ENCODE measurements at places on chromosomes 2 and 18.

GRCh38 chr2:46984040-46984439, 68.4 kb upstream of the MCFD2 start:
- no peak for DNase-seq

GRCh38 chr2:68435615-68436014, 31.5 kb downstream of the FBXO48 start:
- peak; percentile 5 for DNase-seq

- DNase-seq = no peak
Observed at GRCh38 chr2:31214444-31214915, 2.8 kb downstream of the CAPN14 start.

GRCh38 chr2:200829258-200829655, 17.5 kb downstream of the BZW1 start:
- DNase-seq = no peak

- no peak for DNase-seq
Observed at GRCh38 chr2:201916565-201916964, 110.2 kb downstream of the CDK15 start.

DNA sequence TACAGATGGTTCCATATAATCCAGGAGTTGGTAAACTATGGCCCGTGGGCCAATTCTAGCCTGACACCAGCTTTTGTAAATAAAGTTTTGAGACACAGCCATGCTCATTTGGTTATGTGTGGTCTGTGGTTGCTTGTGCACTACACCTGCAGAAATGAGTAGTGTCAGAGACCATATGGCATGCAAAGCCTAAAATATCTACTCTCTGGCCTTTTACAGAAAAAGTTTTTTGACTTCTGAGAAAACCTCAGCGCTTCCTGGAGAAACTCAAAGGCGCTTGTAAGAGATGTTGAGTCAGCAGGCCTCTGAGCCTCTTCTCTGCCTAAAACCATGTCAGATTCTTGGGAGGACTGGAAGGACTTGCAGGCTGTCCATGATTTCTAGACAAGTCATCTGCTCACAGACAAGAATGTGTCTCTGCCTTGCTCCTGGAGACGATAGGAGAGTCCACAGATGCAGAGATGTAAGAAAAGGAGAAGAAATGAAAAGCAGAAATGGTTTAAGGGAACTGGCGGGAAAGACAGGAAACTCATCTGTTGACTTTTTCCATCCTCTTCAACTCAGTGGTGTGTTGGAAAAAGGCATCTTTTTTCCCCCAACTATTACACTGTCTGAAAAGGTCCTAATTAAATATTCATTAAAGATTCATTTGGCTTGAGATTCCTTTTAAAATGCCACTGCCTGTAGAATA, 5.2 kb downstream of the TTC39C start:
- no peak for DNase-seq

- DNase-seq = peak; percentile 14
Observed at GRCh38 chr18:43931439-43931838, 654.1 kb upstream of the SYT4 start.

GRCh38 chr2:160399880-160400279, 93.7 kb downstream of the RBMS1 start:
- DNase-seq = no peak

GRCh38 chr2:161414042-161415033, 1.8 kb upstream of the TBR1 start:
- peak; percentile 44 for DNase-seq

- DNase-seq = no peak
Observed at GRCh38 chr18:79477711-79478483, 82.2 kb downstream of the NFATC1 start.

DNA sequence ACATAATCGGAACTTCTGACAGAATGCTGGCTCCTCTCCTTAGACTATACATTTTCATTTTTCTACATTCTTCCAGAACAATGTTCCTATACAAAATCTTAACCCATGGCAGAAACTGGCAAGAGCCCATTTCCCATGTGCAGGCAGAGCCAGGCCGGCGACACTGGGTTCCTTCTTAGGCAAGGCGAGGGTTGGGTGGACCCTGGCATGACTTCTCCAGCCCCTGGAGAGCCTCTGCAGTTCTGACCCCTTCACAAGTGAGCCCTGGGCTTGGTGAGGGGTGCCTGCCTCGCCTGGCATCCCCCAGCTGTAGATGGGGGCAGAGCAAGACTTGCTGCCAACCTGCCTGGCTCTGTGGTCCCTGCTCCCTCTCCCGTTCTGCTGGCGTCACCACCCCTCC, 5.0 kb downstream of the GYPC start:
- no peak for DNase-seq

DNA sequence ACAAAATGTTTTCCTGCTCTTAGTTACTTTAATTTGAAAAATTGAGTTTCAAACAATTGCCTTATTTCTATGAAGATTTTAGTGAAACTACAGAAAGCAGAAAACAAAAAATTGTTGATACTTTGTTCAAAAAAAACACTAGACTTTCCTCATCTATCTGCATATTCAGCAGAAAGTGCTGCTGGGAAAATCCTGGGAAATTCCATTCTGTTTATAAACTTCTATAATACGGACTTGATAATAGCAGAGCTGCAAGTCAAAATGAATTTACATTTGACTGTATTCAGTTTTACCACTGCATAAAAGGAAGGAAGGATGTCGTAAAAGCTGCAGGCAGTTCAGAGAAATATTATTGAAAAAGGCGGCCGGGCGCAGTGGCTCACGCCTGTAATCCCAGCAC, 24.9 kb upstream of the ERICH2 start:
- DNase-seq = no peak

DNA sequence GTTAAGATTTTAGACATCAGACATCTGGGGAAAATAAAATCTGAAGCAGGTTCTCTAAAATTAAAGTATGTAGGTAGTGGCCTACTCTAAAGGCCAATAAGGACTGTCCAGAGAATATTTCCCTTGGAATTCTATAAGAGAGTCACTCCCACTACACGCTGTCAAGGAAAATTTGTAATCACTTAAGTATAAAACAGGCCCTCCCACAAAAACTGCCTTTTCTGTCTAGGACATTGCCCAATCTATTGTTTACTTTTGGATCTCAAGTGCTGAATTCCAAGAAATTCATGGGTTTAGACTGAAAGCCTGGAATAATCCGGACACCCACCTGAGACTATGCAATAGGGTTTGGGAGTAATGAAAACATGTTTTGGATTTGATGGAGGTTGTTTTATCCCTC, 1.7 kb upstream of the SRBD1 start:
- no peak for DNase-seq

GRCh38 chr2:10467401-10467800, 19.3 kb upstream of the ODC1 start:
- no peak for DNase-seq

GRCh38 chr18:32802591-32803451, 30.0 kb upstream of the KLHL14 start:
- no peak for DNase-seq

DNA sequence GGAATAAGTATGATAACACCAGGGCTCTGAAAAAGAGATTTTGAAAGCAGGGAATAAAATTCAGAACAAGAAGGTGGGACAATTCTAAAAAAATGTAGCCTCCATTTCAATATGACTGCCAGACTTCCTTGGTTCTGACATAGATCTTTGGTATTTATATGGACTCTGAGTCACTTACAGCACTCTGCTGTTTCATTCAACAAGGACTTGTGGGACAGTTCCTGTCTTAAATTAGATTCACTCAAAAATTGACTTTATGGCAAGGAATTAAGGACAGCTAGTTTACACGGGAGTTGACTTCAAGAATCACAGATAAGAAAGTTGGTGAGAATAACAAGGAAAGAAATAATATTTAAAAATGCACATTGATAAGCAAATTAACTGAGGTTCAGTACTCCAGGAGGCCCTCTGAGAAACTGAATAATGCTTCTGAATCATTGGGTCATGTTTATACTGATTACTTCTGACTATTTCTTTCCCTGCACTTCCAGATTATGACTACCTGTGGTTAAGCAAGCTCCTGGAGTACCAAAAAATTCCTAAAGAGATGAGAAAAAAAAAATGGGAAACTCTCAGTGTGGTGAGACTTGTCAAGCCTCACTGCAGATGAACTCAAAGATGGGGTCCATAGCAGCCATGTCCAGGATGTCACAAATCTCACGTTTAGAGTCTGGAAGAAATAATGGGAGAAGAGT, 828.3 kb upstream of the PIK3C3 start:
- DNase-seq = peak; percentile 18

DNA sequence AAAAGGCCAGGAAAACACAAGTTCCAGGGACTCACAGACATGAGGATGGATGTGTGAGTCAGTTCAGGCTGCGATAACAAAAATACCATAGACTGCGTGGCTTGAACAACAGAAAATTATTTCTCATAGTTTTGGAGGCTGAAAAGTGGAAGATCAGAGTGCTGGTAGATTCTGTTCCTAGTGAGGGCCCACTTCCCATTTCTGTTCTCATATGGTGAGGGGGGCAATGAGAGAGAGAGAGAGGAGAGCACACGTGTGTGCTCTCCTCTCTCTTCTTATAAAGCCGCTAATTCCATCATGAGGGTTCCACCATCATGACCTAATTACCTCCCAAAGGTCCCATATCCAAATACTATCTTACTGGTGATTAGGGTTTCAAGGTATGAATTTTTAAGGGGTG, 23.0 kb downstream of the KLHL14 start:
- DNase-seq = no peak

DNA sequence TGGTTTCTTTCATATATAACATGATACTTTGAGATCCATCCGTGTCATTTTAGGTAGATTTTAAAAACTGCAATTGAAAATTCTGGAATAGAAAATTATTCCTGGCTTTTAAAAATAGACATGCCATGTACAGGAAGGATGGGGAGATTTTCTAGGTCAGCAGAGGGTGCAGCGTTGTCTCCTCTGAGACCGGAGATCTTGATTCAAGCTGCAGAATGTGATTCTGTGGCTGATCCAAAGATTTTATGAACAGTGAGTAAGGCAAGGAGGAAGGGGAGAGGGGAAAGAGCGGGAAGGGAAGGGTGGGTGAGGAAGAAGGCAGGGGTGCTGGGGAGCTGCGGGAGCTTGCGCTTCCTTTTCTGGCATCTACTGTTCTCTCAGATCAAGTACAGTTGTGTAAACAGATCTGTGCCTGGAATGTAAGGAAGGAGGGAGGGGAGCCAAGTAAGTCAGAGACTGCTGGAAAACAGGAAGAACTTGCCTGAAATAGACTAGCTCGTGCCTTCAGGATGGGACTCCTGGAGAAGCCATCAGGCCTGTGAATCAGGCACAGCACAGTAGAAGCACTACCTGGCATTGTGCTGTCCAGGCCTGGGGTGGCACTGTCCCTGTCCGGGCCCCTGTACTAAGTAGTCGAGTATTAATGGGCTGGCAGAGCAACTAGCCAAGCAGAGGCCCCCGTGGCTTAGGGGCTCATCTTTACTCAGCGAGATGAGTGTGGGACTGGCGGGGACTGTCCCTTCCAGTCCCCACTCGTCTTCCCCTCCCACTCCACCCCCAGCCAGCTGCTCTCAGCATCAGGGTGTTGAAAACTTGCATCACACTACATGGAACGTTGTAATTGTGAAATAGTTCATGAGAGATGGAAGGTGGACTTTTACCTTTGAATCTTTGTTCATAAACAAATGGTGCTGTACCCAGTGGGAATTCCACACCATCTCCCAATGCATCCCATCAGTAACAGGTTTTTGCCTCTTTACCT, 163.5 kb downstream of the UXS1 start:
- DNase-seq = peak; percentile 54

GRCh38 chr2:51624995-51625394, 593.1 kb upstream of the NRXN1 start:
- DNase-seq = peak; percentile 68

- DNase-seq = no peak
Observed at GRCh38 chr2:232506709-232507108, 13.5 kb upstream of the PRSS56 start.

GRCh38 chr2:4381773-4382172, 678.4 kb downstream of the DCDC2C start:
- no peak for DNase-seq

DNA sequence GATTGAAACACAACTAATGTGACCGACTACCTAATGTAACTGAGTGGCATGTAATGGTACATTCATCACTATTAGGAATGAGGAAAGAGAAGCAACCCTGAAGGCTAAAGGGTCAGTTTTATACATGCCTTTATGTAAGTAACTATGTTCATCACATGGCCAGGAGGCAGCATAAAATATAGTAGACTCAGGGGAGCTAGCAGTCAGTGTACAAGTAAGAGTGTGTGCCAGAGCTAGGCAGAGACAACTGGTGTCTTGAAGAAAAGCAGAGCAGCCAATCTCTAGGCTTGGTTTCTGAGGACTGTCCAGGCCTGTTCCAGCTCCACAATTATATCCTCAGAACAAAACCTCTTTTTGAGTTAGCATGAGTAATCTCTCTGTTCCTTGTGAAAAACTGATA, 18.1 kb downstream of the SMAD2 start:
- DNase-seq = peak; percentile 34

DNA sequence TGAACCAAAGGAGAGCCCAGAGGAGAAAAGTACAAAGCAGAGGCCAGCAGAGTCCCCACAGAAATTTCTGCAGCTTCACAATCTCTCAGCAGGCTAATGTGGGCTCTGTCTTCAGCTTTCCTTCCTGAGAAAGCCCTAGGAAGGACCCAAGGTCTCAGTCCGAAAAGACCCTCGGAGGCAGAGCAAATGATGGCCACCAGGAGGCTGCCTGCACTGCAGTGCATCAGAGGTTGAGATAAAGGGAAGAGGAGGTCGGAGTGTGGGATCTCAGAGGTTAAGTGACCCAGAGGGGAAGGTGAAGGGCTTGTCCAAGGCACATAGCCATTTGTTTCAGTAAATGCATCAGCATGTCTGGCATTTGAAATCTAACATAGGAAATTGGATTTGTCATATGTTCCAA, 299.1 kb upstream of the SLC14A2 start:
- DNase-seq = no peak

DNA sequence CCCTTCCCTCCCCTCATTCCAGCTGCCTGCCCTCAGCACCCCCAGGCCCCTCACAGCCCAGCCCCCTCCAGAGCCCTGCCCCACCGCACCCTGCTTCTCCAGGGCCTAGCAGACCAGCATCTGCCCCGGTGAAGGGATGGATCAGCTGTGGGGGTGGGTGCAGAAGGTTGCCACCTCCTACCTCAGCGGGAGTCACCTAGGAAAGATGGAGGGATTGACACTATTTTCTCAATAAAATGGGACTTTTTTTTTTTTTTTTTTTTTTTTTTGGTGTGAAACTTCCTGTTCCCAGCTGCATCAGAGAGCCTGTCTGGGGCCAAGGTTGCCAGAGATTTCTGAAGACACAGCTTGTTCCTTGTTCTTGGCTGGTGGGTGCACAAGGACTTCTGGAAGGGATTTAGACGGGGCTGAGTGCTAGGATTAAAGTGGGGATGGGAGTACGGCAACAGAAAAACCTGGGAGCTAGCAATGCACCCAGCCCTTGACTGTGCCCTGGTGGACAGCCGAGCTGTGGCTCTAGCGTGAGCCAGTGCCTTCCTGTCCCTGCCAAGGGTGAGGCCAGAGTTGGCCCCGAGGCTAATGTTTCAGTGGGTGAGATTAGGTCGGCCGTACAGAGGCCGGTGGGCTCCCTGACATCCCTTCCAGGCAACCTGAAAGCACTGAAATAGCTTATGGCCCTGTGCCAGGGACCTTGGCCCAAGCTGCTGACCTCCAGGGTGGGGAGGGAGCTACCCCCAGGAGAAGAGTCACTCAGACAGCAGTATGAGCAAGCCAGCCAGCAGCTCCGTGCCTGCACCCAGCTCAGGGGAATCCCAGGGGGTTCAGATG, 4.6 kb downstream of the B3GNT7 start:
- DNase-seq = no peak
